ENCODE measurements at places on chromosomes 11 and 22.

GRCh38 chr11:108891143-108891542 is 226.3 kb downstream of the DDX10 start:
- no peak for DNase-seq

GRCh38 chr11:131624531-131624930 is 254.1 kb downstream of the NTM start:
- no peak for DNase-seq

DNA sequence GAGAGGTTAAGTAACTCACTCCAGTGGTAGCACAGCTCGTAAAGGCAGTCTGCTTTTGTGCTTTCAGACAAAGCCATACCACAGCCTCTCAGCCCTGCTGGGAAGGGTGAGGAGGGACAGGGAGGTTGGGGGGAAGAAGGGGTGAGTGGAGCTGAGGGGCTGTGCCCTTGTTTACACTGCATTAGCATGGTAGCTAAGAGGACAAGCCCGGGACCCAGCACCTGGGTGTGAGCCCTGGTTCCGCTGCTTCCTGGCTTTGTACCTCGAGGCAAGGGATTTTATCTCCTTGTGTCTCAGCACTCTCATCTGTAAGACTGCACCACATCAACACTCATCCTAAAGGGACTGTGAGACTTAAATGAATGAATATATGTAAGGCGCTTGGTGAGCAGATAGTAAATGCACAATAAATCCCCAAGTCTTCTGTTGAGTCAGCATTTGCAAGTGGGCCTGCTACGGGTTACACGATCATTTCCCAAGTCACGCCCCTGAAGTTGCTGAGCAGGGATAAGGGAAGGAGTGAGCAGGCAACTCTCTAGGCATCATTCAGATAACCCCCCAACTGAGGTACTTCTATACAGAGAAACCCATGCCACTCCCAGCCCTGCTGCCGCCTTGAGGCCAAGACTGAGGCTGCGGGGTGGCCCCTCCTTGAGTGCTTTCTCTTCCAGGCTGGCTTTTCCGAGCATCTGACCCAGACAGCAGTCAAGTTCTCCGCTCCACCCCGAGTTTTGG is 7.5 kb downstream of the RASD2 start:
- no peak for DNase-seq

- peak; percentile 71 for DNase-seq
Measured at GRCh38 chr11:130580891-130581492, 132.5 kb downstream of the ADAMTS15 start.

DNA sequence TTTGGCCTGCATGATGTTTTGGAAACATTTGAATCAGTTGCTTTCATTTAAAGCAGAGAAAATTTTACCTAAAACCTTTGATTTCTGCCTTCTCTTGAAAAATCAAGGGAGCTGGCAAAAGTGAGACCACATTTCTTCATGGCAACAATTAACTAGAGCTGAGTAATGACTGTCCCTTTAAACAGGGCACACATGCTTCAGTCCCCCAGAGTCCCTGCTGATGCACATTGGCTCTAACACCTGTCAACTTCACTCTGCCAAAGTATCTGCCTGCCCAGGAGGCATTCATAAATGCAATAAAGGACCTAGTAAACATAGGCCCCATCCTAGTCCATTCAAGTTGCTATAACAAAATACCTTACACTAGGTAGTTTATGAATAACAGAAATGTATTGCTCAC is 87.1 kb upstream of the LDLRAD3 start:
- no peak for DNase-seq

DNA sequence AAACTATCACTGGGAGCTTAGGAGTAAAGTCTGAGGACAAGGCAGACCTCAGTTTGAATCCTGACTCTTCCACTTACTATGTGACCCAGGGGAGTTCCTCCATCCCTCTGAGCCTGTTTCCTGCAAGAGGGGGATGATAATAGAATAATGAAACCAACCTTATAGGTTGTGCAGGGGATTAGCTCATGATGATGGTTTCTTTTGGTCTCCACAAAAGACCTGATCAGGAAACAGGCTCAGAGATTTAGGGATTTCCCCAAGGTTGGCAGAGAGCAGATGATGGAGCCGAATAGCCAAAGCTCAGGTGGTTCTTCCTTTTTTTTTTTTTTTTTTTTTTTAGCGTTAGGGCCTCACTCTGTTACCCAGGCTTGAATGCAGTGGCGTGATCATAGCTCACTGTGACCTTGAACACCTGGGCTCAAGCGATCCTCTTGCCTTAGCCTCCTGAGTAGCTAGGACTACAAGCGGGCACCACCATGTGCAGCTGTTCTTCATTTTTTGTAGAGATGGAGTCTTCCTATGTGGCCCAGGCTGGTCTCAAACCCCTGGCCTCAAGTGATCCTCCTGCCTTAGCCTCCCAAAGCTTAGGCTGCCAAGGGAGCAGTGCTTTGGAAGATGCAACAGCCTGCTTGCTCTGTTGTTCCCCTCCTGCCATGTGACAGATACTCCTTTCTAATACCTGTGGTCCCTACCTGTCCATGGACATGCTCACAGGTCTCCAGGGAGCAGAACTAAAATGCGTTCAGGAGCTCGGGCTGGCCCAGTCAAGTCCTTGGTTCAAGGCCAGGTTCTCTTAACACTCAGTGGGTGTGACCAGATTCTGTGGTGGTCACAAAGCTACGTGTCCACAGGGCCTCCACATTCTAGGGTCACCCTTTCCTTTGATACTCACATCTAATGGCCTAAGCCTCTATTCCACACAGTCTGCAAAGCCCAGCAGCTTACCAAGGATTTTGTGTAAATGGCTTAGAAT is 22.3 kb downstream of the PATZ1 start:
- no peak for DNase-seq

DNA sequence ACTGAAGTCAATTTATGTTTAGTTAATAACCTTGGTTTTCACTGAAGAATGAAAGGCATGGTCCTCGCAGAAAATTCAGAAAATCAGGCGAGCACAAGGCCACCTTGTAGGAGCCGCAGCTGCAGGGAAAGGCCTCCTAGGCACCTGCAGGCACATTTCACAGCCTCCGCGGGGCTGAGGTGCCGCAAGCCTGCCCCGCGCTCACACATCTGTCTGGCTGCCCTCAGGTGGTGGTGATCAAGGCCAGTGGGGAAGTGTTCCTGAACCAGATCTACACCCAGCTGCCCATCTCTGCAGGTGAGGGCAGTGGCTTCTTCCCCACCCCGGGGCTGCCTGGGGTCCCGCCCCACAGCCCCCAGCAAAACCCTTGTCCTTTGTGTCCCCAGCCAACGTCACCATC is 10.5 kb downstream of the MUC5AC start:
- no peak for DNase-seq

- no peak for DNase-seq
Measured at GRCh38 chr22:17446698-17447097, 77.4 kb downstream of the CECR2 start.

Data from brain microvascular endothelial cell (primary cell).